CD4-positive, alpha-beta T cell (primary cell): ENCODE measurements at places on chromosomes 16 and 17. TPM values are rescaled to one million over a fixed set of nuclear protein-coding genes. Genes with fewer than 3 reads are reported as not detected.
A peak's percentile ranks its signal among the peaks of the same experiment; 100 is the strongest.

DNA sequence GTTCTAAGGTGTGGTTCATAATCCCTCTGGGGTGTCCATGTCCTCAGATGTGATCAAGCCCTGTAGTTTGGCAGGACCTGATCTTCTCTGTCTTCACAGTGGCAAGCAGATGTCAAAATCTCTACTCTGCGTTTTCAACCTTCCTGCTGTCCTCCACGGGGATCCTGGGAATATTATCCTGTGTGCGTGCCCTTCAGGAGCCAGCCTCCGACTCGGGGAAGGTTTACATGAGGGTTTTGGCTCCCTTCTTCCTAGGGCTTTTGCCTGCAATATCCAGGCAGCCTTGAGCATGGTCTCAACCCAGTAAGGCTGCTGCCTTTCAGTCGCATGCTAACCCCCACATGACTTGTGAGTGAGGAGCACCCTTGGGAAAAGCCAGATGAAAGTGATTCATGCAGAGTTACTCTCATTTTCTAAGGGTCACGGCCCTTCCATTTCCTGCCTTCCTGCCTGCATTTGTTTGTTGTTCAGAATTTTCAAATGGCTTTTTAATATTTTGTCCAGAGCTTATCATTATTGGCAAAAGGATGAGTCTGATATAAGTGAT is 202.2 kb upstream of the CHMP6 start:
- H3K4me1 ChIP-seq, result peaks cover 78% of the 10 kb centered on the region

GRCh38 chr17:61466246-61466645 is 14.0 kb downstream of the TBX4 start:
- H3K4me1 ChIP-seq, result peaks cover 8% of the 10 kb centered on the region
- no peak overlapping the region for H3K4me3 ChIP-seq
- H3K27me3 ChIP-seq, result peaks cover 25% of the 10 kb centered on the region

GRCh38 chr16:24747441-24747840 is 18.0 kb downstream of the TNRC6A start:
- no peak overlapping the region for H3K4me3 ChIP-seq
- H3K27ac ChIP-seq, result no peak overlapping the region
- peaks cover 20% of the 10 kb centered on the region for H3K36me3 ChIP-seq
- DNase-seq, result no peak

KRTAP4-9 gene
- not detected for total RNA-seq

PPY gene
- not detected for total RNA-seq

DNA sequence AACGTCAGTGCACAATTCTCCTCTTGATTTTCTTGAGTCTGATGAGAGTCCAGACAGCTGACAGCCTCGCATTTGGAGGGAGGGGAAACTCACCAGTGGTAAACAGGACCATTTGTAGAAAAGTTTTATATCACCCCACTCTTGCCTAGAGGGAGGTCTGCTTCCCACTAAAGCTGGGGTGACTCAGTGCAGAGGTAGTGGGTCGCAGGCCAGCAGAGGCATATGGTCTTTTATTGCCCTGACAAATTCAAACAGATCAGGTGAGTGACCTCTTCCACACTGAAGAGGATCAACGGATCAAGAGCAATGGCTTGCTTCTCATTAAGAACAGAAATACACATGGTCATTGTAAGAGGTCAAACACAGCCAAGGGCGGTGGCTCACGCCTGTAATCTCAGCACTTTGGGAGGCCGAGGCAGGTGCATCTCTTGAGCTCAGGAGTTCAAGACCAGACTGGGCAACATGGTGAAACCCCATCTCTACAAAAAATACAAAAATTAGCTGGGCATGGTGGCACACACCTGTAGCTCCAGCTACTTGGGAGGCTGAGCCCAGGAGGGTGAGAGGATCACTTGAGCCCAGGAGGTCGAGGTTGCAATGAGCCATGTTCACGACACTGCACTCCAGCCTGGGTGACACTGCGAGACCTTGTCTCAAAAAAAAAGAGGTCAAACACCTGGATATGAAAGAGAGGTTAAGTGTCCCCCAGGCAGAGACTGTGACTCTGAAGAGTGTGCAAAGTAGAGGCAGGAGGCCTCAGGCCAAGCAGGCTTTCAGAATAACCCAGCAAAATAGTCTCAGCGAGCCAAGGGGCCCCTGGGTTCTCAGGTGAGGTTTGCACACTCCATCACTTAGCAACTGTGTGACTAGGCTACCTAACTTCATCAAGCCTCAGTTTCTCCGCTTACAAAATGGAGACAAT is 56.5 kb upstream of the ERN1 start:
- H3K27me3 ChIP-seq, result no peaks in the 10 kb centered on the region
- no peak overlapping the region for H3K4me3 ChIP-seq
- no peak for DNase-seq

PRSS36 gene
- 0.33 TPM for total RNA-seq

GLTPD2 gene
- not detected for total RNA-seq

- no peak overlapping the region for H3K27ac ChIP-seq
- no peak for DNase-seq
- H3K27me3 ChIP-seq, result no peaks in the 10 kb centered on the region
- H3K36me3 ChIP-seq, result no peaks in the 10 kb centered on the region
- H3K4me3 ChIP-seq, result no peak overlapping the region
- H3K4me1 ChIP-seq, result peaks cover 62% of the 10 kb centered on the region
Measured at GRCh38 chr17:76253841-76254240, 11.3 kb upstream of the UBALD2 start.

DNA sequence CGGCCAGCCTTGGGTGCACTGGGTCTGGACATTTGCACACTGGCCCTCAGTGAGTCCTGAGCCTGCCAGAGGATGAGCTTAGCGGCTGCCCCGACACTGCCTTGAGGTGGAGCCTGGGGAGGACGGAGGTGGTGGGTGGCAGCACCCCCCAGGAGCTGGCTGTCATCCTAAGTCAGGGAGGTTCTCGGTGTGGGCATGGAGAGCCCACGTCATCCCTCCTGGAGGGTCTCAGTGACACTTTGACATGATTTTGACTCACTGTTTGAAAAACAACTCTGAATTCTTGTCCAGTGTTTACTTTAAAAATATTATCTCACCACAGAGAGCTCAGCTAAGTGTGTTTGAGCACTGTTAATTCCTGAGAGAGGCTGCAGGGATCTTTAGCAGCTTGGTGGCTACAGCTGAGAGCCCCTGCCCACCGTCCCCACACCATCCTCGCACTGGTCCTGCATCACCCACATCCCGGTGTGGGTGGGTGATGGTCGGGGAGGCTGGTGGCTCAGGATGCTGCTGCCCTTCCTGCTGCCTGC is 63.1 kb downstream of the BANP start:
- no peak overlapping the region for H3K27ac ChIP-seq
- H3K27me3 ChIP-seq, result no peaks in the 10 kb centered on the region
- H3K4me3 ChIP-seq, result no peak overlapping the region
- peaks cover 54% of the 10 kb centered on the region for H3K36me3 ChIP-seq
- DNase-seq, result no peak

DNA sequence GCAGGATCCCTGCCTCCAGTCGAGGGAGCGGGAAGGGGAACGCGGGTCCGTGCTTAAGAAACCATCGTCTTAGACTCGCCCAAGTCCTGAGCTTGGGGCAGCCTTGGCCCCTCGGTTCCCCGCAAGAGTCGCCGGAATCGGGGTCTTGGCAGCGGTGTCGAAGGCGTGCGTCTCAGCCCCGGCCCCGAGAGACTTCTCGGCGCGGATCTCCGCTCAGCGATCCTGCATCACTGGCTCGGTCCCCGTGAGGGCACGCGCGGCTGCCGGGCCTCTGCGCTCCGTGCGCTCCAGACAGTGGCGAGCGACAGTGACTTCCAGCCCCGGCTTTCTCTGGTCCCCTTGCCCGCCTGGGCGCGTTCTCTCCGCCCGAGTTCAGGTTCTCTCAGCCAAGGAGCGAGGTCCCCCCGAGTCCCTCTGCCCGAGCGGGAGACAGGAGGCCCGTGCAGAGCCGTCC is 380 bp downstream of the HS3ST3A1 start:
- H3K4me1 ChIP-seq, result peaks cover 13% of the 10 kb centered on the region
- H3K4me3 ChIP-seq, result peak overlapping the region; percentile 24
- no peaks in the 10 kb centered on the region for H3K36me3 ChIP-seq
- no peak for DNase-seq

- H3K4me1 ChIP-seq, result no peaks in the 10 kb centered on the region
- H3K36me3 ChIP-seq, result no peaks in the 10 kb centered on the region
- H3K27me3 ChIP-seq, result no peaks in the 10 kb centered on the region
- H3K4me3 ChIP-seq, result no peak overlapping the region
Measured at GRCh38 chr16:12617401-12617819, 186.3 kb downstream of the CPPED1 start.

DNA sequence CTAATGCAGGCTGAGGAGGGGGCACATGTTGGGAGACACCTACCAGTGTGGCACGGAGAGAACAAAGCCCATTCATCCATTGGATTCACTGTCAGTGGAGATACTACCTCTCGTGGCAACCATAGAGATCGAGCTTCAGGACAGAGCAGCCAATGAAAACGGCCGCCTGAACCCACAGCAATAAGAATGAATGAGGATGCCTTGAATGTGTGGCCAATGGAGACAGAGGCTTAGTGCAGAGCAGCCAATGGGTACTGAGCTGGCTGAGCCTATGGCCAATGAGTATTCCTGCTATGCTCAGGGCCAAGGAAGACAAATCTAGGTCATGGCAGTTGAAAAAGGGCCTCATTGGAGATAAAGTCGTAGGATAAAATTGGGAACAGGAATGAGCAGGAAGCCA is 10.9 kb downstream of the ARHGEF15 start:
- H3K27me3 ChIP-seq, result peaks cover 12% of the 10 kb centered on the region
- no peak for DNase-seq
- no peak overlapping the region for H3K27ac ChIP-seq
- H3K36me3 ChIP-seq, result no peaks in the 10 kb centered on the region
- H3K4me3 ChIP-seq, result no peak overlapping the region

DNA sequence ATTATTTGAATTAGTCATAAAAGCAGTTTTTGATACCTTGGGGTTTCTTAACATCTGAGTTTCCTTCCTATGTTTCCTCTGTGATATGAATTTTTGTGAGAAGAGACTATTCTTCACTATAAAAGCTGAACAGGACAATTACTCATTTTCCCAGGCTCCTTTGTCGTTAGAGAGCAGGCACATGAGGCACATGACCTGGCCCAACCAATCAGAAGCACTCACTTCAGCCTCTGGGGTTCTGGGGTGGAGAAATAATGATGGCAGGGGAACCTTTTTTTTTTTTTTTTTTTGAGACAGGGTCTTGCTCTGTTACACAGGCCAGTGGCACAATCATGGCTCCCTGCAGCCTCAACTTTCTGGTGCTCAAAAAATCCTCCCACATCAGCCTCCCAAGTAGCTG is 145.5 kb upstream of the ASIC2 start:
- peaks cover 4% of the 10 kb centered on the region for H3K27me3 ChIP-seq
- H3K4me3 ChIP-seq, result no peak overlapping the region
- no peaks in the 10 kb centered on the region for H3K36me3 ChIP-seq
- no peak overlapping the region for H3K27ac ChIP-seq
- no peak for DNase-seq
- no peaks in the 10 kb centered on the region for H3K4me1 ChIP-seq

- DNase-seq, result no peak
- H3K27ac ChIP-seq, result no peak overlapping the region
- no peaks in the 10 kb centered on the region for H3K4me1 ChIP-seq
- H3K36me3 ChIP-seq, result peaks cover 46% of the 10 kb centered on the region
Measured at GRCh38 chr17:17899486-17899885, 62.7 kb upstream of the SREBF1 start.

STAC2 gene
- not detected for total RNA-seq

DNA sequence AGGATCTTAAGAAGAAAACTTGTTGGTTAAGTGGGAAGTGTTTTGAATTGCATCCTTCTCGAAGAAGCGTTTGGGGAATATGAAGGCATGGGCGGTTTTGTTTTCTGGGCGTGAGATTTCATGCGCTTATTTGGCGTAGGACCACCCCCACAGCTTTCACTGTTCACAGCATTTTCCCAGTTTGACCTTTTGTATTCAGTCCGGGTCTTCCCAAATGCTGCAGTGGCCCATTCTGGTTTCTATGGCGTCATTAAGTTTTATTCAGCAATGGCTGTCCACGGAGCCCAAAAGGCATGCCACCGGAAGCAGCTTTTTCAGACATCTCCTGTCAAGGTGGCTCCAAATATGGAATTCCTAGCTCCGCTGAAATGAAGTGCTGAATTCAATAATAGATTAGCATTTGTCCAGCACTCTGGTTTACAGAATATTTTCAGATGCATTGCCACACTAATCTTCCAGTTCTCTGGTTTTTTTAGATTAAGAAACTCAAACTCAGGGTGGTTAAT is 90.6 kb upstream of the FBXO47 start:
- no peak overlapping the region for H3K4me3 ChIP-seq
- DNase-seq, result no peak
- H3K4me1 ChIP-seq, result peaks cover 12% of the 10 kb centered on the region
- no peaks in the 10 kb centered on the region for H3K36me3 ChIP-seq
- no peaks in the 10 kb centered on the region for H3K27me3 ChIP-seq
- H3K27ac ChIP-seq, result no peak overlapping the region

DNA sequence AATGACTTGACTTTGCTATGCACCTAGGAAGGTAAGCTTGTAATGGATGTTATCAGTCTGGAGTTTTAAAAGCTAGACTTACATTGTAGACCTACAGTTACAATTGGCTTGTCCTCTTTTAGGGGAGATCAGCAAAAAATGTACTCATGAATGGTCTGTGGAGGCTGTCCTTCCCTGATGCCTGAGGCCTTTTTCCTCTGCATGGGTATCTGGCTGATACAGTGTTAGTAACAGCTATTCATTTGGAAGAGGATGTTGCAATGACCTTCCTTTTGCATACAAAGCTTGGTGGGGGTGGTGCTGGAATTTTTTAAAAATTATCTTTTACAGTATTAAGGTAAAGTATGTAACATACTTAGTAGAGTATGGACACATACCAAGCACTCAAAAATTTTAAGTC is 525.5 kb downstream of the KIF2B start:
- no peak for DNase-seq
- no peaks in the 10 kb centered on the region for H3K36me3 ChIP-seq
- no peaks in the 10 kb centered on the region for H3K27me3 ChIP-seq
- H3K4me3 ChIP-seq, result no peak overlapping the region
- H3K27ac ChIP-seq, result no peak overlapping the region

KRTAP9-8 gene
- not detected for total RNA-seq

DNA sequence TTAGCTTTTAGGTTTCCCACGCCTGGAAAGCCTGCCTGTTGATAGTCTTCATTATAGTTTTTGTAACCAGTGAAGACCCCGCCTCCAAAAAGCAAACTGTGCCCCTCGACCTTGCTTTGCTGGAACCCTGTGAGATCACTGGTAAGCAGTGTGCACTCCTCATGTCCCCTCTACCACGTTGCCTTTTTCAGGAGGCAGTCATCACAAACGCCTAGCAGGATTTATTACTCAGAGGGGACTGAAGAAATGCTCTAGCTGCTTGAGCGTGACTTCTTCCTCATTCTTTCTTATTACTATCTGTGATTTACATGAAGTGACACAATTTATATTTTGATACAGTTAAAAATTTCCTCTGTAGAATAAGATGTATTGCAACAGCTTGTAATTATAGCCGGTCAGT is 6.5 kb upstream of the KRTAP3-1 start:
- H3K36me3 ChIP-seq, result no peaks in the 10 kb centered on the region
- no peaks in the 10 kb centered on the region for H3K27me3 ChIP-seq
- no peak overlapping the region for H3K4me3 ChIP-seq

- no peaks in the 10 kb centered on the region for H3K27me3 ChIP-seq
- H3K4me1 ChIP-seq, result no peaks in the 10 kb centered on the region
- H3K27ac ChIP-seq, result no peak overlapping the region
- H3K4me3 ChIP-seq, result no peak overlapping the region
- no peaks in the 10 kb centered on the region for H3K36me3 ChIP-seq
Measured at GRCh38 chr16:5502467-5502869, 404.9 kb upstream of the EEF2KMT start.

KRT15 gene
- total RNA-seq, result not detected

- H3K36me3 ChIP-seq, result no peaks in the 10 kb centered on the region
- H3K27me3 ChIP-seq, result peaks cover 32% of the 10 kb centered on the region
- no peak overlapping the region for H3K27ac ChIP-seq
- H3K4me3 ChIP-seq, result peak overlapping the region; percentile 57
Measured at GRCh38 chr16:19883296-19883965, 1.2 kb downstream of the GPRC5B start.

GRCh38 chr16:88936556-88937205 is 40.3 kb downstream of the CBFA2T3 start:
- no peak overlapping the region for H3K4me3 ChIP-seq
- H3K4me1 ChIP-seq, result peaks cover 46% of the 10 kb centered on the region
- H3K27me3 ChIP-seq, result peaks cover 54% of the 10 kb centered on the region
- no peaks in the 10 kb centered on the region for H3K36me3 ChIP-seq

TAX1BP3 gene
- total RNA-seq, result 6.0 TPM

TBC1D3B gene
- total RNA-seq, result 1.6 TPM
